ENCODE measurements at places on chromosomes 11 and 22.

GRCh38 chr22:40009292-40009774 lies 14.6 kb downstream of the FAM83F start:
- no peak for DNase-seq

- no peak for DNase-seq
Measured at GRCh38 chr11:65204646-65205601, 23.2 kb downstream of the CAPN1 start.

- DNase-seq = peak; percentile 96
Measured at GRCh38 chr11:67428052-67429001, at the start of gene RPS6KB2. TSS of gene RPS6KB2 (plus strand) at chr11:67428494. CDS start at chr11:67428546, 52 bp downstream.

GRCh38 chr11:28461846-28462245 lies 353.7 kb downstream of the METTL15 start:
- DNase-seq = no peak

GRCh38 chr22:45968751-45969413 lies 8.1 kb downstream of the WNT7B start:
- no peak for DNase-seq

GRCh38 chr22:44765571-44766285 lies 13.4 kb downstream of the ARHGAP8 start:
- no peak for DNase-seq

- no peak for DNase-seq
Measured at GRCh38 chr11:68810164-68810563, 31.6 kb downstream of the CPT1A start.

- DNase-seq = no peak
Measured at GRCh38 chr11:29159552-29160465, 857.0 kb downstream of the KCNA4 start.

DNA sequence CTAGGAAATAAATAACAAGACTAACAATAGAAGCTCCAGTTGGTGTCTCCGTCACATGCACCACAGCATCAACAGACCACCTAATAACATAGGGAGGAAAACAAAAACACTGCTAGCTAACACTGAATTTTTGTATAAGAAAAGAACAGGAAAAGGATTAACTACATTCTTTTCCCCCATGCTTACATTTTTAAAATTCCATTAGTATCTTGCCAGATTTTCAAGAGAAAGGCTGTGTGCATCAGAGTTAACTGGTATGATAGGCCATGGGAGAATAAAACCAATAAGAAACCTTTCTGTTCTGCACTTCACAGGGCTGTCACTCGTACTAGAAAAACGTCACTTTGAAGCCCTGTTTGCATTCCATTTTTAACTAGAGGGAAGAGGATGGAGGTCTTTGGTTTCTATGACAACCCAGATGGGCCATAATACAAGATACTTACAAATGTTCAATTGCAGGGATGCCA lies 79.0 kb downstream of the LARGE2 start:
- no peak for DNase-seq

GRCh38 chr11:11056749-11057471 lies 199.1 kb upstream of the ZBED5 start:
- no peak for DNase-seq

DNA sequence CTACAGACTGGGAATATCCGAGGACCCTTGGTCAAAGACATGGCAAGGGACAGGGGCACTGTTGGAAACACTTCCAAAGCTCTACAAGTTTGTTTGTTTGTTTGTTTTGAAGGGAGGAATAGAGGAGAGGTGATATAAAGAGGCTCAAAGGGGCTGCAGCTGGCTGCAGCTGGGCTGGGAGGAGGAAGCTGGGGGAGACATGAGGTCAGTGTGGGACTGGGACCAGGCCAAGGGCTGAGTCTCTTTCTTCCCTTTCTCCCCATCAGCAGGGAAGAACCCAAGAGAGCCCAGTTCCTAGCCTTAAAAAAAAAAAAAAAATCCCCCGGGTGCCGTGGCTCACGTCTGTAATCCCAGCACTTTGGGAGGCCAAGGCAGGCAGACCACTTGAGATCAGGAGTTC lies 5.0 kb downstream of the RHOG start:
- DNase-seq = no peak

All from forelimb muscle (tissue), 1 donor.